ENCODE measurements at places on chromosomes 6 and 20. TPM values are rescaled to one million over a fixed set of nuclear protein-coding genes. Genes with fewer than 3 reads are reported as not detected.
A peak's percentile ranks its signal among the peaks of the same experiment; 100 is the strongest.

Gene HSF2
- 47.6 TPM for total RNA-seq

- H3K36me3 ChIP-seq, result no peaks in the 10 kb centered on the region
- no peaks in the 10 kb centered on the region for H3K4me1 ChIP-seq
- no peaks in the 10 kb centered on the region for H3K27me3 ChIP-seq
- DNase-seq, result no peak
- no peak overlapping the region for H3K27ac ChIP-seq
- no peak overlapping the region for H3K4me3 ChIP-seq
These were observed 63.3 kb downstream of the CAP2 start for GRCh38 chr6:17456711-17457110.

GRCh38 chr6:67160820-67161219 is 1453.8 kb upstream of the EYS start:
- H3K4me3 ChIP-seq, result no peak overlapping the region
- H3K4me1 ChIP-seq, result no peaks in the 10 kb centered on the region
- no peak for DNase-seq
- no peaks in the 10 kb centered on the region for H3K27me3 ChIP-seq
- H3K27ac ChIP-seq, result no peak overlapping the region

- peak within 1 kb of the TSS; percentile 34 for H3K4me3 ChIP-seq
- peaks cover 3% of the 10 kb centered on the region for H3K4me1 ChIP-seq
- H3K27ac ChIP-seq, result no peak within 1 kb of the TSS
- DNase-seq, result no peak
- H3K36me3 ChIP-seq, result no peaks in the 10 kb centered on the region
These were observed at the start of gene RNF217 for GRCh38 chr6:124961777-124962638. RNF217 (plus strand) TSS chr6:124962437; CDS start chr6:124962545, 108 bp downstream.

Gene COQ3
- total RNA-seq, result 2.2 TPM

GRCh38 chr6:15593798-15594197 is 69.0 kb downstream of the DTNBP1 start:
- no peak for DNase-seq
- H3K36me3 ChIP-seq, result no peaks in the 10 kb centered on the region
- peaks cover 3% of the 10 kb centered on the region for H3K4me1 ChIP-seq
- H3K4me3 ChIP-seq, result no peak overlapping the region
- no peak overlapping the region for H3K27ac ChIP-seq

Gene ABHD16B
- total RNA-seq, result not detected

GRCh38 chr6:129141499-129141898 is 258.6 kb downstream of the LAMA2 start:
- H3K36me3 ChIP-seq, result no peaks in the 10 kb centered on the region
- no peak overlapping the region for H3K27ac ChIP-seq
- no peak for DNase-seq
- no peaks in the 10 kb centered on the region for H3K4me1 ChIP-seq
- no peak overlapping the region for H3K4me3 ChIP-seq
- no peaks in the 10 kb centered on the region for H3K27me3 ChIP-seq

DNA sequence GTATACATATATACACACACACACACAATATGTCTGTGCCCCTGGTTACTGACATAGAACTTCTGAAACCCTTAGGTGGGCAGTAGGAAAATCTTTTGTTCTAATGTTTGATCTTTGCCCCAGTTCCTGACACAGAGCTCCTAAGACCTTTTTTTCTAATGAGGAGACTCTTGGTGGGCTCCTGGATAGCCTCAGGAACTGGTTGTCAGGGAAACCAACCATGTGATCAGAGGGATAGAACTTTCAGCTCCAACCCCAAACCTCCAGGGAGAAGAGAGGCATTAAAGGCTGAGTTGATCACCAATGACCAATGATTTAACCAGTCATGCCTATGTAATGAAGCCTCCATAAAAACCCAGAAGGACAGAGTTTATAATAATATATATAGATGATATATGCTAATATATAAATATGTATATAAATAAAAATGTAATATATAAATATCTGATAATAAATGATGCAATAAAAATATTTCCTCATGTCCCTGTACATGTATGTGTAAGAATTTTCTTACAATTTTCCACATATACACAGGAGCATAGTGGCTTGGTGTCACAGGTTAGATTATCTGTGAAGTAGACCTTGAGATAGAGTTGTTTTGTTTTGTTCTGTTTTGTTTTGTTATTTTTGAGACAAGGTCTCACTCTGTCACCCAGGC is 93.3 kb downstream of the GPX5 start:
- no peaks in the 10 kb centered on the region for H3K4me1 ChIP-seq
- peaks cover 40% of the 10 kb centered on the region for H3K27me3 ChIP-seq
- H3K4me3 ChIP-seq, result no peak overlapping the region

Gene OXT
- total RNA-seq, result 1.6 TPM

GRCh38 chr6:160082627-160083026 is 39.0 kb upstream of the SLC22A1 start:
- H3K4me3 ChIP-seq, result no peak overlapping the region
- no peak for DNase-seq
- peaks cover 84% of the 10 kb centered on the region for H3K36me3 ChIP-seq
- peaks cover 3% of the 10 kb centered on the region for H3K4me1 ChIP-seq
- H3K27ac ChIP-seq, result no peak overlapping the region

Gene NHLRC1
- not detected for total RNA-seq

- no peaks in the 10 kb centered on the region for H3K27me3 ChIP-seq
- H3K4me3 ChIP-seq, result no peak overlapping the region
- H3K4me1 ChIP-seq, result no peaks in the 10 kb centered on the region
- DNase-seq, result no peak
- H3K27ac ChIP-seq, result no peak overlapping the region
- H3K36me3 ChIP-seq, result no peaks in the 10 kb centered on the region
These were observed 125.3 kb upstream of the FOXO3 start for GRCh38 chr6:108435391-108435790.

DNA sequence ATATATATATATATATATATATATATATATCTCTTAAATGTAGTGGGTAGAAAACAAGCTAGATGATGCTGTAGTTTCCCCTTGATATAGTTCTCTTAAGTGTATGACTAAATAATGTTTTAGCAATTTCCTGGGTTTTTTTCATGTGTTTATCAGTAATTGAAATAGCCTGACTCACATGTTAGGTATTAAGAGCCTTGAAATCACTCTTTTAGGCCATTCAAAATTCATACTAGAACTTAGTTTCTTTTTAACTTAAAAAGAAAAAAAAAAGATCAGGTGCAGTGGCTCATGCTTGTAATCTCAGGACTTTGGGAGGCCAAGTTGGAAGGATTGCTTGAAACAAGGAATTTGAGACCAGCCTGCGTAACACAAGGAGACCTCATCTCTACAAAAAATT is 44.1 kb downstream of the NKX2-4 start:
- no peak for DNase-seq
- H3K4me3 ChIP-seq, result no peak overlapping the region
- no peaks in the 10 kb centered on the region for H3K27me3 ChIP-seq
- H3K36me3 ChIP-seq, result peaks cover 57% of the 10 kb centered on the region

- no peak for DNase-seq
- no peaks in the 10 kb centered on the region for H3K36me3 ChIP-seq
- peaks cover 6% of the 10 kb centered on the region for H3K4me1 ChIP-seq
- H3K27ac ChIP-seq, result no peak overlapping the region
- peaks cover 12% of the 10 kb centered on the region for H3K27me3 ChIP-seq
- H3K4me3 ChIP-seq, result no peak overlapping the region
These were observed 5.0 kb upstream of the PXDC1 start for GRCh38 chr6:3756546-3756945.
